ENCODE measurements at places on chromosomes 5 and 9. TPM values are rescaled to one million over a fixed set of nuclear protein-coding genes. Genes with fewer than 3 reads are reported as not detected.

CDC20B gene
- total RNA-seq: 0.12 TPM

PRR7 gene
- 9.7 TPM for total RNA-seq

ANKRD33B gene
- 3.7 TPM for total RNA-seq

- H3K4me1 ChIP-seq: no peaks in the 10 kb centered on the region
- no peaks in the 10 kb centered on the region for H3K27me3 ChIP-seq
- no peak overlapping the region for H3K4me3 ChIP-seq
- no peaks in the 10 kb centered on the region for H3K36me3 ChIP-seq
- H3K27ac ChIP-seq: no peak overlapping the region
- no peak for DNase-seq
Measured at GRCh38 chr5:103847060-103847459, 284.5 kb upstream of the NUDT12 start.

PGM5 gene
- not detected for total RNA-seq

DNA sequence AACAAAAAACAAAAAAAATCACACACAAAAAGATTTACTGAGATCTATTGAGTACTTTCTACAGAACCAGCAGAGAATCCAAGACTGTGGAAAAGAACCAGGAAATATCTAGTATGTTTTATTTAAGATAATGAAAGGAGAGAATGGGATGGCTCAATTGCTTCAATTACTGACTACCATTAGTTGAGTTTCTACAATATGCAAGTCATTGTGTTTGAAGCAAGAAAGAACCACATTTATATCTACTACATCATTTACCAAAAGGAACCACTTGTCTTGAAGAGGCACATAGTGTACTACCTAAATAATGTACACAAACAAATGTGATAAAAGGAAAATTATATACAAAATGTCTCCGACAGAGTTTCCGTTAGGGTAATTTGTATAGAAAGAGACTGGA, 325.9 kb upstream of the TNC start:
- peaks cover 3% of the 10 kb centered on the region for H3K27me3 ChIP-seq
- no peak for DNase-seq
- H3K27ac ChIP-seq: no peak overlapping the region
- H3K4me3 ChIP-seq: no peak overlapping the region
- no peaks in the 10 kb centered on the region for H3K4me1 ChIP-seq

- no peak overlapping the region for H3K27ac ChIP-seq
- H3K36me3 ChIP-seq: no peaks in the 10 kb centered on the region
- H3K4me1 ChIP-seq: no peaks in the 10 kb centered on the region
- H3K4me3 ChIP-seq: no peak overlapping the region
- no peak for DNase-seq
- no peaks in the 10 kb centered on the region for H3K27me3 ChIP-seq
Measured at GRCh38 chr5:110094548-110094947, 404.8 kb downstream of the MAN2A1 start.

DNA sequence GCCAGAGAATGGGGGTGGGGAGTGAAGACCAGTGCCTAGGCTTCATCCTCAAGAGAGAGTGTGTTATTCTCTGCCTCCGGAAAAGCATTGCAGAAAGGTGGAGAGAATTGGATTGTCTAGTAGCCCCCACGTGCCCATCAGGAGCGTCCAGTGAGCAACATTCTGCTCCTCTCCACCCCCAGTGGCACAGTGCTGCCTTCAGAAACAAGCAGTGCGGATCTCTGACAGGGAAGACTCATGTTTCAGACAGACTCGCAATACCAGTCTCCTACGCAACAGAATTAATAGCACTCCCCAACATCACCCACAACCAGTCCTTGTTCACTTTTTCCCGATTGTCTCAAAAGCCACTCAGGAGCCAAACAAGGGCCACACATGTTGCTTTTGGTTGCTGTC, 14.9 kb upstream of the CEL start:
- no peak for DNase-seq
- peaks cover 5% of the 10 kb centered on the region for H3K4me1 ChIP-seq
- no peak overlapping the region for H3K27ac ChIP-seq
- peaks cover 38% of the 10 kb centered on the region for H3K36me3 ChIP-seq
- no peak overlapping the region for H3K4me3 ChIP-seq

DDX4 gene
- 0.48 TPM for total RNA-seq

- H3K27ac ChIP-seq: no peak overlapping the region
- H3K36me3 ChIP-seq: no peaks in the 10 kb centered on the region
- no peaks in the 10 kb centered on the region for H3K27me3 ChIP-seq
- no peak overlapping the region for H3K4me3 ChIP-seq
- no peak for DNase-seq
- H3K4me1 ChIP-seq: no peaks in the 10 kb centered on the region
Measured at GRCh38 chr5:166111021-166111420, 2180.4 kb upstream of the WWC1 start.

- no peak overlapping the region for H3K4me3 ChIP-seq
- no peaks in the 10 kb centered on the region for H3K36me3 ChIP-seq
- no peak overlapping the region for H3K27ac ChIP-seq
- peaks cover 6% of the 10 kb centered on the region for H3K27me3 ChIP-seq
- H3K4me1 ChIP-seq: no peaks in the 10 kb centered on the region
Measured at GRCh38 chr5:174044466-174045254, 846 bp upstream of the NSG2 start.

DNA sequence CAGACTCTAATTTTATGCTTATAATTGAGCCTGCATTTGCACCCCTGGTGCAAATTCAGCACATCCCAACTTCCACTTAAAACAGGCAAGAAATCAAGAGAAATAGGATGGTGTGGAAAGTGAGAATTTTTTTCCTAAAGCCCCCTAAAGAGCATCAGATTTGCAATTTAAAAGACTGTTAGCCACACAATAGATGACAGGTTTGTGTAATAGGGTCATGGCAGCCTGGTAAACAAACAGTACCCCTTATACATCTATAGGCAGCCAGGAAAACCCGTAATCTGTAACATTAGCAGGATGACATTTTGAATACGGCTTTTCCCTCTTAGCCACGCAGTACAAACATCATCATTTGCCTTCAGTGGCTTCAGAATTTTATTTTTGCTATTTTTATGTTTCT, 17.2 kb downstream of the EBF1 start:
- DNase-seq: no peak
- H3K4me3 ChIP-seq: no peak overlapping the region
- no peaks in the 10 kb centered on the region for H3K36me3 ChIP-seq
- H3K4me1 ChIP-seq: no peaks in the 10 kb centered on the region
- H3K27me3 ChIP-seq: peaks cover 10% of the 10 kb centered on the region

DNA sequence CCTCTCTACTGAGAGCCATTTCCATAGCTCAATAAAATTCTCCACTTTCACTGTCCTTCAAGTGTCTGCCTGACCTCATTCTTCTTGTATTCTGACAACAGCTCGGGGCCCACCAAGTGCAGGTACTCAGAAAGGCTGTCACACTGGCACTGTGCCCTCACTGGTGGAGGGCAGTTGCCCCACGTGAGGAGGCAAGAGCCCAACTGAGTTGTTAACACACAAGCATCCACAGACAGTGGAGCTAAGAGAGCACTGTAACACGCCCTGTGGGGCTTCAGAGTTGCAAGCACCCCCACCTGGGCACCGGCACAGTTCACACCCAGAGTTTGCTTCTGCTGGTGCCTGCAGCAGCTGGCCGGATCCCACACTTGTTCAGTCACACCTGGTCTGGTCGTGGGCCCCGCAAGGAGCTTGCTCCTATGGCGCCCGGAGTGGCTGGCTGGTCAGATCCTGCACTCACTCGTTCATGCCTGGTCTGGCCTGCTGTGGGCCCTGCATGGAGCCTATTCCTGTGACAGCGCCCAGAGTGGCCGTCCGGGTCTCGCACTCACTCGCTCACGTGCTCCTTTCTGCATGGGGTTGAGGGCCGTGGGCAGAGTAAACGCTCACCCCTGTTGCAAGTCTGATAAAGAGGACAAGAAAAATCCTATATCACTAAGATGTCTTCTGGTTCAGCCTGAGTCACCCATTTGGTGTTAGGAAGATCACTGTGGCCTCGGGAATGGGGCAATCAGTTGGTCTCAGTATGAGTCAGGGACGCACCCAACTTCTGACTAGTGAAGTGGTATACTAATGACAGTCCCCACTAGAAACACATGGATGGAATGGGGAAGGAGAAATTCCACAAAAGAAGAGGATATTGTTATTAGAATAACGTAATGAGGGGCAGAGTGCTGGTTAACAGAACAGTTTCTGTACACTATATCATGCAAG, 87.0 kb upstream of the CCNH start:
- peaks cover 3% of the 10 kb centered on the region for H3K27me3 ChIP-seq
- no peak overlapping the region for H3K4me3 ChIP-seq
- DNase-seq: no peak
- no peaks in the 10 kb centered on the region for H3K4me1 ChIP-seq
- no peaks in the 10 kb centered on the region for H3K36me3 ChIP-seq

DNA sequence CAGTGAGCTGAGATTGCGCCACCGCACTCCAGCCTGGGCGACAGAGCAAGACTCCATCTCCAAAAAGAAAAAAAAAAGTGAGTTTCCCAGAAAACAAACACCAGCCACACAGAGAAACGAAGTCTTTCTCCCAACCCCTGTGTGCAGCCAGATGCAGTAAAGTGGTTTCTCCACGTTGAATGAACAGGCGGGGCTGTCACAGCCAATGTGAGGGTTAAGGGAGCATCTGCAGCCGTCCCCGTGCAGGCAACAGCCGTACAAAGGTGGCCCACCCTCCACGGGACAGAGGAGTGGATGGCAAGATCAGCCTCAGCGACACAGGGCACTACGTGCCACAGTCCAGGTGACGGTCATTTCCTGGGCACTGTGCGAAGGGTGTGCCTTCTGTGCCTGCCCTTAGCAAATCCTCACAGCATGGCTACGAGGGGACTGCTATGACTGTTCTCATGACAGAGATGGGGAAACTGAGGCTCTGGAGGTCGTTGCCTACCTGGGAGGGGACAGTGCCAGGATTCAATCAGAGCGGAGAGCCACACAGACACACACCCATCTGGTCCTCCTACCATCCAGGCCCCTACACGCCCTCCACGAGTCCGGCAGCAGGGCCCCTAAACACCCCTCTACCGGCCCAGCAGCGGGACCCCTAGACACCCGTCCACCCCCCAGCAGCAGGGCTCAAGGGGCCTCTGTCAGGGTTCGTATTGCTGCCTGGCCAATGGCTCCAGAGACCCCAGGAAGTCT, 2.3 kb downstream of the VAV2 start:
- H3K36me3 ChIP-seq: no peaks in the 10 kb centered on the region
- DNase-seq: no peak
- H3K4me1 ChIP-seq: peaks cover 2% of the 10 kb centered on the region

All from activated CD4-positive, alpha-beta T cell treated with anti-CD3 and anti-CD28 coated beads, Interleukin-2, amount 10 ng/mL, durations not matched to agents 7 days and 5 days (primary cell).